ENCODE measurements at places on chromosomes 12 and 14. TPM values are rescaled to one million over a fixed set of nuclear protein-coding genes. Genes with fewer than 3 reads are reported as not detected.

The LRFN5 gene
- total RNA-seq = not detected

GRCh38 chr14:33515441-33515840 is 435.4 kb downstream of the EGLN3 start:
- no peak for DNase-seq

- no peak for DNase-seq
Measured at GRCh38 chr14:83301791-83302190, 1768.1 kb upstream of the SEL1L start.

DNA sequence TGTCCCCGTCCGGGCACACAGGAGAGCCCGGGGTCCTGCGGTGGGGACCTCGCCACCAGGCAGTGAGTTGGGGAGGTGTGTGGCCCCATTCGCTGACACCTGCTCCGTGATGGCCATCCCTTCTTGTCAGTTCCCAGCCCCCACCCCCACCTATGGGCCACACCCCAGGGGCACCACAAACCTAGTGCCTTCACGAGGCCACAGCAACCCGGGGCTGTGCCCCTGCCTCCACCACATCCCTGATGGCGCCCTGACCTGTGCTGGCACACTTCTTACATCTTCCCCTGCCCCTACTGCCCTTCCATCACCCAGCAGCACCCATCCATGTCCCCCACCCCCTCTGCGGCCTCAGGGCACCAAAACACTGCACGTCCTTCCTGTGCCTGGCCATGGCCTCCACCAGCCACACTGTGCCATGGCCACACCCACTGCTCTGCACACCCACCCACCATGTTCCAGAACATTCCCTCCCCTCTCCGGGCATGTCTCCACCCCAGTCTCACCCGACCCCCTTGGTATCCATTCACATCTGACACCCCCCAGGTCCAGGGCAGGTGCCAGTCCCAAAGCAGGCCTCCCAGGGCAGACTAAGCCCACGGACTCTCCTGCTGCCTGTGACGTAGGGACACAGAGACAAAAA is 24.4 kb downstream of the JAG2 start:
- DNase-seq = no peak

- DNase-seq = no peak
Measured at GRCh38 chr14:72416892-72417291, 477.0 kb downstream of the DPF3 start.

DNA sequence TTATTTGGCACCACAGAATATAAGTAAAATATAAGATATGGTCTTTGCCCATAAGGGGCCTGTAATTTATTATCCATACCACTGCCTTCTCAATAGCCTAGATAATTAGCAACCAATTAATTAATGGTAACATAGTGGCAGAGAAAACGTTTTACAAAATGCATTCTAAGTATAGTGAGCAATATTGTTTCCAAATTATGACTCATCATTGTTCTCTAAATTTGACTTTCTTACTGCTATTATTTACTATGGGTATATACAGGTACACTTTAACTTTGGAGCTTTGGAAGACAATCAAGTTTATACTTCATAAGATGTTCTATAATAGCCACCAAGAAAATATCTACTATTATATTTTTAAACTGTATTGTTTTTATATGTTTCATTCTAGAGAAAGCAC is 26.7 kb downstream of the DCP1B start:
- no peak for DNase-seq

The SLC7A8 gene
- total RNA-seq = 73.2 TPM

GRCh38 chr14:64612021-64612380 is 62.2 kb downstream of the PPP1R36 start:
- no peak for DNase-seq

GRCh38 chr14:52333108-52333507 is 19.0 kb downstream of the PTGER2 start:
- no peak for DNase-seq

The TESPA1 gene
- not detected for total RNA-seq

The TAS2R7 gene
- total RNA-seq = not detected
